ENCODE measurements at places on chromosomes 6 and 20.
A peak's percentile ranks its signal among the peaks of the same experiment; 100 is the strongest.

DNA sequence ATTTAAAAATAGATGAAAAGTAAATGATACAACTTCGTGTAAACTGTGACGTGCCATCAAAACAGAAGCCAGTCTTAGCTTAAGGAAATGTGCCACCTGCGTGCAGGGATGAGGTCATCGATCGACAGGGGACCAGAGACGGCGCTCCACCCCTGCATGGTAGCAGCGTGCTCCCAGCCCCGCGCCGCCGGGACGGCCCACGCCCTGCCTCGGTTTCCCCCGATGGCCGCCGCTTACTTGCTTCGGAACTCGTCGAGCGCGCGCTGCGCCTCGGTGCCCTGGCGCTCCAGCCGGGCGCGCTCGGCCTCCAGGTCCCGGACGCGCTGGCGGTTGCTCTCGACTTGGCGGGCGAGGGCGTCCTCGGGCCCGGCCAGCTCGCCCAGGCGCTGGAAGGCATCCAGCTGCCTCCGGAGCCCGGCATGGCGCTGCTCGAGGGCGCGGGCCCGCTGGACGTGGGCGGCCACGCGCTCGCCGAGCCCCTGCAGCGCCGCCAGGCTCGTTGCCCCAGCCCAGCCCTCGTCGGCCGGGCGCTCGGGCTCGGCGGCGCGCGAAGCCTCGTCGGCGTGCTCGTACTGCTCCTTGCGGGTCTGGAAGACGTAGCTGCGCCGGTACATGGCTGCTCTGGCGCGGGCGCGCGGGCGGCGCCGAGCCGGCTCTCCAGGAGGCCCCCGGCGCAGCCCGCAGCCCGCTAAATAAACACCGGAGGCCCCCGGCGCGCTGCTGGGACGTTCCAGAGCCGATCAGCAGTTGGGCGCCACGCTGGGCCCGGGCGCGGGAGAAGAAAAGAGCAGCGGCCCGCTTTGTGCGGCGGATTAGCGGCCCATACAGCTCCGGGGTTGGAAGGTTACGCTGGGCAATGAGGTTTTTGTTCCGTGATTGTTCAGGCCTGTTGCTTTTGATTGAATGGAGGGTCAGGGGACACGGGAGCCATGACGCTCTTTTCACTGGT is at the start of gene BFSP1:
Gene BFSP1 (minus strand): TSS at position 664 of the 949 bp plus-strand sequence. CDS start 50 bp downstream, at position 614.
- DNase-seq: peak; percentile 38

- DNase-seq: no peak
These were observed 200.9 kb upstream of the RNF24 start for GRCh38 chr20:4216142-4216735.

- DNase-seq: no peak
These were observed 15.4 kb downstream of the SYNJ2 start for GRCh38 chr6:157996918-157997702.

- no peak for DNase-seq
These were observed 68.5 kb downstream of the SRC start for GRCh38 chr20:37414224-37415035.

DNA sequence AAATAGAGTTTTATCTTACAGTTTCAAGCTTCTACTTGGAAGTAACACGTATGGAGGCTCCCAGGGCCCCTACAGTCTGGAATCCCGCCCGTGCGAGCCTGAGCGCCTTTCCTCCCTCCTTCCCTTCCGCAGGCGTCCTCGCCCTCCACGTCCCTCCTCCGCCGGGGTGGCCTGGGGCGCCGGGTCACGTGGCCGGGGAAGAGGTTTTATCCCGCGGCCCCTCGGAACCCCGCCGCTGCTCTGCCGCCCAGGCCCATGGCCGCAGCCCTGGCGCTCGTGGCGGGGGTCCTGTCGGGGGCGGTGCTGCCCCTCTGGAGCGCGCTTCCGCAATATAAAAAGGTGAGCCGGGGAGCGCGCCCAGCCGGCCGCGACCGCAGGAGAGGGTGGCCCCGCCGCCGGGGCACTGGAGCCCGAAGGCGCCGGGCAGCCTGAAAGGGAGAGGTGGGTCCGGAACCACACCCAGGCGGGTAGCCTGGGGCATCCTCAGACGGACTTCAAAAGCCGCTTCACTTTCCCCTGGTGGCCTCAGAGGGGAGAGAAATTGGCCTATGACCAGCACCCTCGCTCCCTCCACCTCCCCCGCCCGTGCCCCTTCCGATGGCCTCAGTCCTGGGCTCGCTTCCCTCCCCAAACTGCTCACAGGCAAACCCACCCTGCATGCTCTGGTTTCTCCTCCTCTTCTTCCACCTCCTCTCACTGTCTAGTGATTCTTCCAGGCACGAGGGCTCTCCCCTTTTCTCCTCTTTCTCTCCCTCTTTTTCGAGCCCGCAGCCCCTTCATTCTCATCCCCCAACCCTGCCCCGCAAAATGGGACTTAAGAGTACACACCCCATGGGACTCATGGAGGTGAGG is at the start of gene CLPSL2:
Gene CLPSL2 (plus strand): TSS at position 235 of the 852 bp plus-strand sequence. CDS start 21 bp downstream, at position 256.
- no peak for DNase-seq

- DNase-seq: no peak
These were observed 11.8 kb upstream of the THBD start for GRCh38 chr20:23061262-23061661.

- no peak for DNase-seq
These were observed 8.5 kb upstream of the COQ3 start for GRCh38 chr6:99402448-99402847.

DNA sequence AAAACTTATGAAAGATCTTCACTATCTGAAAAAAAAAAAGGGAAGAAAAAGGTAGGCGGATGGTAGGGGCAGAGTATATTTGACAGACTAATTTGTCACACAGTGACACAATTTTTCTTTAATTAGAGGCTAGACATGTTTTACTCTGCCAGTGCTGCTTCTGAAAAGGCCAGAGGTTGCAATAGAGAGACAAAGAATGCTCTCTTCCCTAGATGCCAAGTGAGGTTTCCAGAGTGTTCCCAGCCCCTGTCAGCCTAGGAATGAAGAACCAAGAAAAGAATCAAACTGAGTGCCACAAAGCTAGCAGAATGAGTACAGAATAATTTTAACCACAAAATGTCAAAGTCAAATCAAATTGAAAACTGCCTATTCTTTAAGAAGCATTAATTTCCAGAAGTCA is 13.0 kb downstream of the PNISR start:
- no peak for DNase-seq

- DNase-seq: no peak
These were observed 79.5 kb upstream of the HTR1E start for GRCh38 chr6:86857783-86858182.

- no peak for DNase-seq
These were observed 24.6 kb downstream of the TBXT start for GRCh38 chr6:166143011-166143410.

- no peak for DNase-seq
These were observed 17.6 kb downstream of the SLC18B1 start for GRCh38 chr6:132780770-132781371.

DNA sequence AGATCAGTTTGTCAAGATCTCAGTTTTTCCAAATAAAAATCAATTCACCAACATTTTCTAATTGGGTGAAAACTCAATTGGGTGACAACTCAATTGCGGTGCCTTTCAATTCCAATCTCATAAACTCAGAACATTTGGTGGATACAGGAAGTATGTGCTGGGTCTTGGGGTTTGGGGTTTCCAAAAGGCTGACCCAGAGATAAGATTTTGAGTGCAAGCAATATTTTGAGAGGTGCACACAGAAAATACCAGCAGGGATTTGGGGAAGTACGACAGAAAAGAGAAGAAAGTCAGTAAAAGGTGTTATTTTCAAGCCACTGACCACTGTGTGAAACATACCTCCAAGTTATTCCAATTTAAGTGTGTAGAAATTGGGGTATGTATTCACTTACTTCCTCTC is 258.0 kb downstream of the PHACTR1 start:
- DNase-seq: no peak

DNA sequence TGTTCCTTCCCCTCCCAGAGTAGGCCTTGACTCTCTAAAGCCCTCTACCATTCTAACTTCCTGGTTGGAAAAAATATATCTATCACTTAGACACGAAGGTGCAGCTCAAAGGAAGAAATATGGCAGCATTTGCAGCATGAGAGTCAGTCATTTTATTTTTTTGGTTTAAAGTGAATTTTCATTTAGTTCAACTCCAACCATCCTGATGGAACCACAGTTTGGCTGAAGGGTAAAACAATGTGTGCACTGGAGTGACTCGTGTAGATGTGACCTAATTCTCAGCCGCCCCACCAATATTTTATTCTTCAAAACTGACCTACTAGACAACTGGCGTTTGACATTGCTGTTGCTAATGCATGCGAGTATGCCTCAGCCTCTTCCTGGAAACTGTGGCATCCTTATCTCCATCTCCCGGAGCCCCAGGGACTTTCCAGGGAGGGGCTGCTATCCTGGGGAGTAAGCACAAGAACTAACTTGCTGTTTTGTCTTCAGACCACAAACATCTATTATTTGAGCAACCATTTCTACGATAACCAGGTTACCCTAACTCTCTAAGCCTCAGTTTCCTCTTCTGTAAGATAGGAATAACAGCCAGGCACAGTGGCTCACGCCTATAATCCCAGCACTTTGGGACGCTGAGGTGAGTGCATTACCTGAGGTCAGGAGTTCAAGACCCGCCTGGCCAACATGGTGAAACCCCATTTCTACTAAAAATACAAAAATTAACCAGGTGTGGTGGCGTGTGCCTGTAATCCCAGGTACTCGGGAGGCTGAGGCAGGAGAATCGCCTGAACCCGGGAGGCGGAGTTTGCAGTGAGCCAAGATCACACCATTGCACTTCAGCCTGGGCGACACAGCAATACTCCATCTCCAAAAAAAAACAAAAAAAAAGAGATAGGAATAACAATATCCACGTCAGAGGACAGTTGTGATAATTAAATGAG is 148.7 kb upstream of the JARID2 start:
- no peak for DNase-seq

DNA sequence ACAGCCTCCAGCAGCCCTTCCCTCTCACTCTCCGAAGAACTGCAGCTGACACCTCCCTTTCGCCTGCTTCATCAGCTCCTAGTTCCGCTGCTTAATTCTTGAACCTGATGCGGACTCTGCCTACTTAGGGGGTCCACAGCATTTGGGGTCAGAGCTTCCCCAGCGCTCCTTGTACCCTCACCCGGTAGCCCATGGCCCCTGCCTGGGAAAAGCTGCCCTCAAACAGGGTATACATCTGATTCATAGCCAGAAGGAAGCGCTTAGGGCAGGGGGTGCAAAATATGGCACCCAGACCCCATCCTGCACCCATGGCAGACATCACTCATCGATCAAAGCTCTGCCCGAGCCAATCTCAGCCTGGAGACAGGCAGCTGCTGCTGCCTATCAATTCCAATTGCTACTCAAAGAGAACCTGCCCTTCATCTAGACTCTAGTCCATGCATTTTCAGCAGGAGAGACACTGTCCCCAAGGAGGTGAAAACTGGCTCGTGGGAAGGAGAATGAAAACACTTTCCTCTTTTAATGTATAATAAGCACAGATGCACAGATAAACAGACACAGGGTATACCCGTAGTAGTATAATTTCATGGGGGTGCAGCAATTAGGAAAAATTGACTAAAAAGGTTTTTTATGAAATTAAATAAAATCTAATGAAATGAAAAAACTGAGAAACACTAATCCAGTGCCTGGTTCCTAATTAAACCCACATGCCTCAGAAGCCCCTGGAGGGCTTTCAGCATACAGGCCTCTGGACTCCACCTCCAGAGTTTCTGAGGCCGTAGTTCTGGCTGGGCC is 194.8 kb downstream of the PREX1 start:
- no peak for DNase-seq

GRCh38 chr20:34643928-34644327 is 33.0 kb downstream of the PIGU start:
- DNase-seq: no peak

- DNase-seq: no peak
These were observed 37.0 kb downstream of the TMEM181 start for GRCh38 chr6:158596861-158597260.

GRCh38 chr6:167338541-167339117 is 13.7 kb downstream of the TTLL2 start:
- no peak for DNase-seq

GRCh38 chr20:2698912-2699311 is 6.3 kb downstream of the EBF4 start:
- DNase-seq: no peak

DNA sequence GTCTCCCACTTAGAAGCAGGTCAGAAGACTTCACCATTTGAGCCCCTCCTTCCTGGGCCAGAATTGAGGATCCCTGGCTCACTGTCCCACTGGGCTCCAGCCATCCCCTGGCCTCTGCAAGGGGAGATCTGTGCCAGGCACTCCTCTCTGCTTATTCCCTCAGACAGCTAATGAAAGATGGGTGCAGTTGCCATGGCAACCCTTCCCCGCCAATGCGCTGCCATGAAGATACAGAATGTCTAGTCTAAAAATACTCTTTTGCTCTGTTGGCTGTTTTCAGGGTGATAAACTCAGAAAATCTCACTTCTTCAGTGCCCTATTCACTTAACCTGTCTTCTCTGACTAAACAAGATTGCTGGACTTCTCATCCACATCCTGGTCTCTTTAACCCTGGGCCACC is 13.6 kb upstream of the TTLL2 start:
- no peak for DNase-seq

GRCh38 chr6:24643920-24644319 is 2.1 kb downstream of the KIAA0319 start:
- no peak for DNase-seq

DNA sequence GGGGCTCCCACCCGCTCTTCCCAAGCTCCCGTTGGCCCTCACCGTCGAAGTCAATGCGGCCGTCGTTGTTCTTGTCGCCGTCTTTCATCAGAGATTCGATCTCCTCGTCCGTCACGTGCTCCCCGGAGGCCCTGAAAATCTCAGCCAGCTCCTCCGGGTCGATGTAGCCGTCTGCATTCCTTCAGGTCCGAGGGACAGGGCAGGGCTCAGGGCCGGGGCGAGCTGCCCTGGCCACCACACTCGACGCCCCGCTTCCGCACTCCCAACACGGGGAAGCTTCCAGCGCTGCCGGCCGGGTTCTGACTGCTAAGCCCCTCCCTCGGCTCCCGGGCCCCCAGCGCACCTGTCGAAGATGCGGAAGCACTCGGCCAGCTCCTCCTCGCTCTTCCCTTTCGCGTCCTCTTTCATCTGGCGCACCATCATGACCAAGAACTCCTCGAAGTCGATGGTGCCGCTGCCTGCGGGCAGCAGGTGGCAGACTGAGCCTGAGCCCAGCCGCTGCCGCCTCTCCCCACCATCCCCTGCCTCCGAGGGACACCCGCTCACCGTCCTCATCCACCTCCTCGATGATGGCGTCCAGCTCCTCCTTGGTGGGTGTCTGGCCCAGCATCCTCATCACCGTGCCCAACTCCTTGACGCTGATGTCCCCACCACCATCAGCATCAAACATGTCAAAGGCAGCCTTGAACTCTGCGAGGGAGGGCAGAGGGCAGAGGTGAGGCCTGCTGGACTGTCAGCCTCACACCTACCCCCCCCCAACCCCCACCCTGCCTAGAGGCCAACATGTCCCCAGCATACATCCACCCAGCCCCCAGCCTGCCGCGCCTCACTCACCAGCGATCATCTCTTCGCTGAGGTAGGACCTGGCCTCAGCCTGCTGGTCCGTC is 2.9 kb downstream of the TNNC2 start:
- DNase-seq: peak; percentile 55

All from CD4-positive, alpha-beta T cell treated with Interleukin-4 for 1 hour (primary cell).